ACHN (cell line): ENCODE measurements at places on chromosomes 7 and 10.
A peak's percentile ranks its signal among the peaks of the same experiment; 100 is the strongest.

DNA sequence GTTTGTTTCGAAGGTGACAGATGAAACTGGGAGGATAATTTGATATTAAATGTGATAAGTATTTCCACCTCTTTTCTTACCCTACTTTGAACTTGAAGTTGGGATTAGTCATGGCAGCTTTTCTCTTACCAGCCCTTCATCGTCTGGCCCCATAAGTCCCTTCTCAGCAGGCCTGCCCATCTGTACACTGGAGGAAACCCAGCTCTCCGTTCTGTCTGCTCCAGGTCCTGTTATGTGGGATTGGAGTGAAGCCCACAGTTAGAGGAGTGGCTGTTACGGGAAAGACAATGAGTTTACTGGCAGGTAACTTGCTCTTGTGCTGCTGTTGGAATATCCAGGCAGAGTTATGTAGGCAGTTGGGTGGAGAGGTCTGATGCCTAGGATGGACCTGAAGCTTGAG lies 127.3 kb downstream of the CAMK1D start:
- no peak for DNase-seq

DNA sequence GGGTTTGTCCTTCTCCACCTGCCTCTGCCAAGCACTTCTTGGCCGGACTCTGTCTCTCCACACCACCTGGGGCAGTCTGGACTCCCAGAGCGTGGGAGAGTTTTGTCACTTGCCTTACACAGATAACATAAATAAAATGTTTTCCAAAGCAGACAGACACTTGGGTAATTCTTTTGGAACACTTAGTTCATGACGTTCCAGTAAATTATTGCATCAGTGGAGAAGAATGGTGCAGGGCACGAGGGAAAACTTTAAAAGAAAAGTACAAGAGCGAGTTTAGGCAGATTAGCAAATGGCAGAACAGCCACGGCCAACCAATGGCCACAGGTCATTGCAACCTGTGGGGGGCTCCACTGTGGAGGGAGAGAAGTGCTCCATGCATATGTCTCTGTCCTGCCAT lies 170.6 kb upstream of the GRB10 start:
- DNase-seq = no peak

DNA sequence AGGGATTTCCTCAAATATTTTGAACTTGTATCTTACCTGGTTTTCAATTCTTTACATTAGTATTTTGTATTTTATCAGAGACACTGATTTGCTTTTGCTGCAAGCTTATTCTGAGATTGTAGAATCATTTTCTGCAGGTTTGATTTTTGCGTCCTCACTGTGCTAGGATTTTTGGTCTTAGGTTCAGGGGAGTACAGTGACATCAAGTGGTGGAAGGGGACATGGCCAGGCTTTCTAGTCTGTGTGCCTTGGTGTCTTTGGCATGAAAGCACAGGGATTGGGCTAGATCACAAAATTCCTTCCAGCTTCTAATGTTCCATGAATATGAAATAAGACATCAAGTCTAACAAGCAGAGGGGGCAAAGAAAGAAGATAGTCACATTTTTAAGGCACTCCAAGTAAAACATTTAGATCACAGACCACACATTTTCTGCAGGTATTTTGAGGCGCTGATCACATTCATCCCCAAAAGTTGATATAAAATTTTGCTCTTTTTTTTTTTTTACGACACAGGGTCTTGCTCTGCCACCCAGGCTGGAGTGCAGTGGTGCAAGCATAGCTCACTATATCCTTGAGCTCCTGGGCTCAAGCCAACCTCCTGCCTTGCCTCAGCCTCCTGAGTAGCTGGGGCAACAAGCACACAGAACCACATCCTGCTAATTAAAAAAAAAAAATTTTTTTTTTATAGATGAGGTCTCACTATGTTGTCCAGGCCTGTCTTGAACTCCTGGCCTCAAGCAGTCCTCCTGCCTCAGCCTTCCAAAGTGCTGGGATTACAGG lies 124.4 kb downstream of the PON1 start:
- peak; percentile 78 for DNase-seq

DNA sequence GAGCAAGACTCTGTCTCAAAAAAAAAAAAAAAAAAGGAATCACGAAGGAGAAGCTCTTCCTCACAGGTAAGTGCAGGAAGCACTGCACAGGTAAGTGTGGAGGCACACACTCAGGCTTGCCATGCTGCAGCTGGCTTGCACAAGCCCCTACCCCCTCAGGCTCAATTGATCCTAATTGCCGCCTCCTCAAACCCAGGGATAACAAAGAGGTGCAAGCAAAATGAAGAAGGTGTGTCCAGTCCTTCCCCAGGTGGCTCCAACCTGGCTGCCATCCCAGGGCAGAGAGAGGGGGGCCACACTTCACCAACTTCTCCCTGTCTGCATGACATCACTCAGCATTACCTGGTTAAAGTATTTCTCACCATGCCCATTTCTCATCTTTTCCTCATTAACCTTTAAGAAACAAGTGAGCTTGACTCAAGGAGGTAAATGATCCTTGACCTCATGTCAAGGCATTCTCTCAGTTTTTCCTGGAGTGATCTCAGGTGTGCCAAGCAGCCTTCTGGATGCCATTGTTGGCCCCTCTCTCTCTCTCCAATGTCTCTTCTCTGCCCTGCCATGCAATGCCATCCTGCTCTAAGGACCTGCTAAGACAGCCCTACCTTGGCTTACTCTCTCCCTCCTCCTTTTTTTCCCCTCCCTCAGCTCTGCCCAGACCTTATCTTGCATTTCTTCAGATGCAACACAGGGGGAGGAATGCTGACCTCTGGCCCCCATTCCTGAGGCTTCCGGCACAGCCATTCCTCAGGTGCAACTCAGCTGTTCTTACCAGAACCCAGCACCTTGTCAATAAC lies 13.0 kb upstream of the TRPV6 start:
- DNase-seq = no peak

DNA sequence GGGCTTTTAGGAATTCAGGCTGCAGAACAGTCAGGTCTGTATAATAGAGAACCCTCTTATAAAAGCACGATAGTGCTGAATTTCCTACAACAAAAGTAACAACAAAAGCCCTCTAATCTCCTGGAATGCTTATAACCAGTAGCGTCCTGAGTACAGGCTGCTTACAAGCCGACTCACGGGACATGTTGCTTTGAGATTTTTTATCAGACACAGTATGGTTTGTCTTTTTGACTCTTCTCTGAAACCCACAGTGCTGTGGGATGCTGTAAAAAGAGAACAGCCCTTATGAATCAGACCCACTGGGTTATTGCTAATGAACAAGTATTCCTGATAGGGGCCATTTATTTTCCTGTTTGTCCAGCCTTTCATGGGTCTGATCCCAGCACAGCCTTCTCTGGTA lies 59.4 kb downstream of the PLPP4 start:
- no peak for DNase-seq

GRCh38 chr7:115009139-115009538 lies 87.2 kb downstream of the MDFIC start:
- no peak for DNase-seq

- no peak for DNase-seq
Observed at GRCh38 chr7:15104411-15105092, 202.0 kb upstream of the DGKB start.

DNA sequence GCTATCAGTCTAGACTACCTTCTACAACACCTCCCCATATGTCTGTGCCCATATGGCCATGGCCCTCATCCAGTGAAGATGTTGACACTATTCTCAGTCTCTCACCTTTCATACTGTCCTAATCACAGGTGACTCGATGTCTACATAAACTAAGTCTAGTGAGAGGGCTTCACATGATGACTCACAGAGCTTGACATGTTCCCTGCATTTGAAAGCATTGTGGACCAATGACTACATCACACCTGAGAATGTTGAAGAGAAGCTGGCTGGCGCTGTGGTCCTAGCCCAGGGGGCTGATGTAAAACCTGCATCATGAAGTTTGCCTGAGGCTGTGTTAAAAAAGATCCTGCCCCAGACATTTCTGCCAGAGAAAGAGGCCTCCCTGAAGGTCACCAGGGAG lies 167.2 kb downstream of the NPSR1 start:
- DNase-seq = no peak

- no peak for DNase-seq
Observed at GRCh38 chr7:103689255-103689654, 243.2 kb upstream of the SLC26A5 start.

- DNase-seq = no peak
Observed at GRCh38 chr7:46658281-46658680, 737.2 kb upstream of the IGFBP3 start.

DNA sequence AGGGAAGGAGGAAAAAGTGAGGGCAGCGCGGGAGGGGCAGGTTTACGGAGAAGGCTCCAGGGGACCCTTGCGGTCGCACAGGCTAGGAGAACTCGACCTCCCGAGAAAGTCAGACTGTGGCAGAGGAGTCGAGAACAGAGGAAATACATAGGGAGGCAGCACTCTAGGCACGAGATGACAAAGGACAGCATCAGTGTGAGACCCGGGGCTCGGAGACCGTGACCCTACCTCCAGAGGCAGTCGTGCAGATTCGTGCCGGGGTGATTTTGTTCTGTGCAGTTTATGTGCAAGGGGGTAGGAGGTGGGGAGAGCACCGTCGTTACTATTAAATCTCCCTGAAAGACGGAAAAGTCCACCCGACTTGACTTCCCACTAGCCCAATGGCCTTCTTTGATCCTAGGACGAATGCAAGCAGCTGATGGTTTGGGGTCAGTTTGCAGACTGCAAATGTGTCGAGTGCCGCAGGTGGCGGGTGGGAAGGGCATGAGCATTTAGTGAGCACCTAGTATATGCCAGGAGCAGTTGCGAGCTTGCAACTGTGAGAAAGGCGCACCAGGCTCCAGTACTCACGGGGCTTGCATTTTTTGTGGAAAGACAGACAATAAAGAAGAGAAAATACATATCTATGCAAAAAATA lies 674 bp upstream of the OSBPL3 start:
- DNase-seq = no peak

- DNase-seq = no peak
Observed at GRCh38 chr7:18221377-18222293, 194.0 kb upstream of the PRPS1L1 start.

DNA sequence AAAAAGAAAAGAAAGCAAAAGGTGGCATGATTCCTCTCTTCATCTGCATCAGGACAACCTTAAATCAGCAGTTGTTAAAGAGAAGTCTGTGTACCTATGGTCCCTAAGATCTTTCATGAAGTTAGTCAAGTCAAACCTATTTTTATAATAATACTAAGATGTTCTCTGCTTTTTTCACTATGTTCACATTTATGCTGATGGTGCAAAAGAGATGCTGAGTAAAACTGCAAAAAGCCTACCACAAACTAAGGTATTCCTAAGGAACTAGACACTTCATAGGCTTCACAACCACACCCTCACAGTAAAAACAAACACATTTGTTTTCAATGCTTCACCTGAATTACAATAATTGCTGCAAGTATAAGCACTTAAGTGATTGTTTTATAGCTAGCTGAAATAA lies 43.3 kb downstream of the SLC16A9 start:
- no peak for DNase-seq
